ENCODE measurements at places on chromosomes 7 and 10.

DNA sequence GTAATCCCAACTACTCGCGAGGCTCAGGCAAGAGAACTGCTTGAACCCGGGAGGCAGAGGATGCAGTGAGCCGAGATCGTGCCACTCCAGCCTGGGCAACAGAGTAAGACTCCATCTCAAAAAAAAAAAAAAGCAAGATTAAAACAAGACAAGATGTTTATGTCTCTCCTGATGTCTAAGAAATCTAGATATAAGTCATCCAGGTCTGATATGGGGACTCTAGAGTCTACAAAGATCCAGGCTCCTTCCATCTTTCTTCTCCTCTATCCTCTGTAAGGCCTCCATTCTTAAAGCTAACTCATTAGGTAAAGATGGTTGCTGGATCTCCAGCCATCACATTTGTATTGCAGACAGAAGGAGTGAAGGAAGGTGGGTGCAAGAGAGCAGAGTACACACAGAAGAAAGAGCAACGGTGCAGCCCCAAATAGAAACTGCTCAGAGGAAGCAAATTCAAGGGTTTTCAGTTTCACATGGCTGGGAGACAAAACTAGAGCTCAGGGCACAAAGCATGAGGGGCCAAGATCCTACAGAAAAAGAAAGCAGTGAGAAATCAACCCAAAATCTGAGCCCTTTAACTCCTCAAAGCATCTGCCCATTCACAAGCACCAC, 57.6 kb downstream of the USP6NL start:
- no peak for DNase-seq

GRCh38 chr10:84407388-84408049, 79.1 kb downstream of the CCSER2 start:
- DNase-seq: no peak

DNA sequence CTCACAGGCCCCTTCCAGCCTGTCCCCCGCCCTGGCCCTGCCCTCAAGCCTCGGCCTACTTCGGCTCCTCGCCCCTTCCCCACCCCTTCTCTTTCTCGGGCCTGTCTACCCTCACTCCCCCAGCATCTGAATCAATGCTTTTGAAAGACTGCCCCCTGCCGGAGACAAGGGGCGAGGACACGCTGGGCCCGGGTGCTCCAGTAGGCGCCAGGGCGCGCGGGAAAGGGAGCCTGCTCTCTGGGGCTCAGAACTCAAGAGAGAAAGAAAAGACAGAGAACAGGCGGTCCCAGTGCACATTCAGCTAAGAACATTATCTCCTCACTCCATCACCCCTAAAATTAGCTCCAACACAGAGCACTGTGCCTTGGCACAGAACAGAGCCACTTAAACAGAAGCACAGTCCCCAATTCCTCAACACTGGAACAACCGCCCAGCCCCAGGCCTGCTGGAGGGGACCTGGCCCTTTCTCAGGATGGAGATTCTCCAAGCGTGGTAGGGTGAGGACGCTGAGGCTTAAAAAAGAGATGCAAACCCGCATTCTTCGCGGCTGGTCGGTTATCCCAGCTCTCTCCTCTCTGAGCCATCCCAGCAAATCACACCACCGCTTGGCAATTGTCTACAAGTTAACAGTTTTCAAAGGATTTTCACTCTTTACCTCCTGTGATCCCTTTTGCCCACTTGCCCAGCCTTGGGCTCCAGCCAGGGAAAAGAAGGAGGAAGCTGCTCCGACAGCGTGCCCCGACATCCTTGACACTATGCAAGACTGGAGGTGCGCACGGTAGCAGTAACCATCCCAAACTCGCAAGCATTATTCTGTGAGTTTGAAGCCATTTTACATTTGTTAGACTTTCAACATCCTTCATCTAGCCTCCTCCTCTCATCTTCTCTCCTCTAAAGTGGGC, 2.1 kb downstream of the GIGYF1 start:
- no peak for DNase-seq

- DNase-seq: no peak
Observed at GRCh38 chr7:22196429-22196828, 160.5 kb downstream of the RAPGEF5 start.

GRCh38 chr7:51340029-51340838, 23.6 kb upstream of the COBL start:
- no peak for DNase-seq

GRCh38 chr10:58827381-58827780, 314.7 kb downstream of the BICC1 start:
- no peak for DNase-seq

All from cerebellar nuclear complex (tissue), 1 donor.